ENCODE measurements at places on chromosomes 2 and 18.

DNA sequence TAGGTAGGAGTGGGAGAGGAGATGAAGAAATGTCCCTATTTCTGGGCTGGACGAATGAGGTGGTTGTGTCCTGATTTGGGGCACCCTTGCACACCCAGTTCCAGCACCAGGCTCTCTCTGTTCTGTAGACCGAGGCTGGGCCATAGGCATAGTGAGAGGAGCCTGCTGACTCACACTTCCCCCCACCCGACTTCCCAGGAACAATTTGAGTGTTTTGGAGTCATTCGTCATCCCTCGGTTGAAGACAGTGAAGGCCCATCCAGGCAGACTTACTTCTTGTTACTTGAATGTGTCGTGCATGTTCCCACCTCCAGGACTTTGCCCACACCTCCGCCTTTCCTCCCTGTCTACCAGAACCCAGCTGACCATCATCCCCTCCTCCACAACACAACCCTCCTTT lies 179.1 kb downstream of the HAUS1 start:
- DNase-seq = no peak

- no peak for DNase-seq
Observed at GRCh38 chr18:62637807-62638687, 77.3 kb upstream of the PHLPP1 start.

- no peak for DNase-seq
Observed at GRCh38 chr2:240648155-240648649, 22.9 kb downstream of the GPR35 start.

DNA sequence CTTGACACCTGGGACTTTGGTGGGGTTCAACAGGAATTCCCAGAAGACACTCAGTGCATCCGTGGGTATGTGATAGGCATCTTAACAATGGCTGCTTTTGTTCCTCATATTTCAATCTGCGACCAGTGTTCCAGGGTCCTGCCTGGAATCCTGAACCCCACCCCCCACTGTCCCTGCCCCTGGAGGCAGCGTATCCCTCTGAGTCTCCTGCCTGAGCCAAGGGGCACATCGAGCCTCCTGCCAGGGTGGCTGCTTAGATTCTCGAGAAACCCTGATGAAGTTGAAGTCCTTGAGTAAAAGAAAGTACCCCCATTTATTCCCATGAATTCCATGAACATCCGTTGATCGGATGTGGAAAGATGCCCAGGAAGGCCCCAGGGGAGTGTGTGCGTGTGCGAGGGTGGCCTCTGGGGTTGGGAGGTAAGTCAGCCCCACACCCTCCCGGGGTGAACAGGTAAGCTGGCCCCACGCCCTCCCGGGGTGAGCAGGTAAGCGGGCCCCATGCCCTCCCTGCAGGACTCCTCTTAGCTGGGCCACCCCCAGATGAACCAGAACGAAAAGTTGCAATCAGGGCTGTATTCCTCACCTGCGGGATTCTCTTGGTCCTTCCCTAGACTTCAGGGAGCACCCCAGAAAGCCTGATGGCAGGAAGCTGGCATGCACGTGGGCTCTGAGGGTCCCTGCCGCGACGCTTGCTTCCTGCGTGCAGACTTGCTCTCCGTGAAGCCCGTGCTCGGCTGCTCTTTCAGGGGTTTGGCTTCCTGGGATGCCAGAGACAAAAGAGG lies 253.3 kb downstream of the AGAP1 start:
- no peak for DNase-seq

DNA sequence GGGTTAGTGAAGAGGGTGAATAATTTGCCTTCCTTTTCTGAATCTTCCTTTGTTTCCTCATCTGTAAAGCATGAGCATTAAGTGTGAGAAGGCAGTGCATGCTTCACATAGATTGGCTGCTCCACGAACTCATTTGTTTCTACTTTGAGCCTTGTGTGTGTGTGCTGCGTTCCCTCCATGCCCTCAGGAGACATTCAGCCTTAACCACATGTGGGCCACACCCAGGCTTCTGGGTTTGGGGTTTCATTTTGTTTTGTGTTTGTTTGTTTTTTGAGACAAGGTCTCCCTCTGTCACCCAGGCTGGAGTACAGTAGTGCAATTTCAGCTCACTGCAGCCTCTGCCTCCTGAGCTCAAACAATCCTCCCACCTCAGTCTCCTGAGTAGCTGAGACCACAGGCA lies 843.3 kb downstream of the GALR1 start:
- DNase-seq = no peak

DNA sequence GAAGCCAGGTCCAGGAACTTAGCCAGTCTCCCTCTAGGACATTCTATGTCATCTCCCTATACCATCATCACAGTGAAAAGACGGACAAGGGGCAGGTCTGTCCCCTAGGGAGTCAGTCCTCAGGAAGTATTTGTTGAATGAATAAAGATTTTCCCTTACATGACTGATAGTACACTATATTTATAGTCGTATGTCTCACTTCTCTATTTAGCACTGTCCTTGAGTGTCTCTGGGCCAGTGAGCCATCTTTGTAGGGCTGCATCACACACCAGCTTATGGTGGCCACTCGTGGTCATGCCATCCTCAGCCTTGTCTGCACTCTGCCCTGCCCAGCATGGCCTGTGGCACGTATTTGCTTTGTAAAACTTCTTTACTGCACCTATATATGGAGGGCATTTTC lies 25.8 kb downstream of the PTPN18 start:
- DNase-seq = no peak

GRCh38 chr18:78757014-78757413 lies 222.6 kb upstream of the SALL3 start:
- no peak for DNase-seq

DNA sequence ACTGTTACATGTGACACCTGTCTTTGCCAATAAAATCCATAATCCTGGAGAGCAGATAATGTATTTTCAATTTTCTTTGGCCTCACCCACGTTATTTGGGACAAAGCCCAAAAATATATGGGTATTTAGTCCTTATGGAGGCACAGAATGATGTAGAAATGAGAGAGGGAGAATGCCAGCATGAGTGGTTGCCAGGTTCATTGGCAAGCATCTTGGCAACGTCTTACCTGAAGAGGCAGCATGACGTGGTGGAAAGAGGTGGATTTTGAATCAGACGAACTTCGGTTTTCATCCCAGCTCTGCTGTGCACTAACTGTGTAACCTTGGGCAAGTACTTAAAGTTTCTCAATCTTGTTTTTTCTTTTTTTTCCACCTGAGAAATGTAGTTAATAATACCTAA lies 969.6 kb upstream of the PIK3C3 start:
- DNase-seq = no peak

DNA sequence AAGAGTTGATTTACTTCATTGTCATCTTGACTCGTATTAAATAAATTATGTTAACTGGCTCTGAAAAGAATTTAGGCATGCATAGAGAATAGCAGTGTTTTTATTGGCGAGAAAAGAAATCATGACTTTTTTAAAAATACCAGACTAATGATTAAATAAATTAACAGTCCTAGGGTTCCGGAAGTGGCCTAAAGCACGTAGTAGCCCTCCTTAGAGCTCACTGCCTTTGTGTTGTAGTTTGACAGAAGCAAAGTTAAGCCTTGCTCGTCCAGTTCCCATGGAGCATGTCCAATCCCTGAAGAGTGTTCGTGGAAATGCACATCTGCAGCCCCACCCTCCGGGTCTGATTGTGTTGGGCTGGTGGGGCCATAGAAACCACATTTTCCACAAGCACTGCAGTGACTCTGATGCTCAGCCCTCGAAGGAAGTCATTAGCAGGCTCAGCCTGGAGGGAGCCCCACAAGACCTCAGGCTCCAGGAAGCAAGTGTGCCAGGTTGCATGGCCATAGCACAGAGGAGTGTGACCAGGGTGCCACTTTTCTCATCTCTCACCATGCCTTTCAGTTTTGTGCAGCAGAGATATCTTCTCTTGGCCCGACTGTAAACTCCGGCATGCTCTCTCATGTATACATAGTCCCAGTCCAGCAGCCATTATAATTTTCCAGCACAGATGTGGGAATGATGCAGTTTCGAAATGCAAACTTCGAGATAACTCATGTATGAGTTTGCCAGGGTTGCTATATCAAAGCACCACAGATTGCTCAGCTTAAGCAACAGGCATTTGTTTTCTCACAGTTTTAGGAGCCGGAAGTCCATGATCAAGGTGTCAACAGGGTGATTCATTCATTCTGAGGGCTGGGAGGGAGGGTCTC lies 188.6 kb upstream of the SH3BP4 start:
- no peak for DNase-seq

- DNase-seq = no peak
Observed at GRCh38 chr2:158202161-158202815, 100.6 kb downstream of the UPP2 start.

All from thoracic aorta (tissue), 2 donors.